NCI-H2171 treated with DMSO at 0.1 percent for 48 hours (cell line): ENCODE measurements at places on chromosomes 1 and 21.

DNA sequence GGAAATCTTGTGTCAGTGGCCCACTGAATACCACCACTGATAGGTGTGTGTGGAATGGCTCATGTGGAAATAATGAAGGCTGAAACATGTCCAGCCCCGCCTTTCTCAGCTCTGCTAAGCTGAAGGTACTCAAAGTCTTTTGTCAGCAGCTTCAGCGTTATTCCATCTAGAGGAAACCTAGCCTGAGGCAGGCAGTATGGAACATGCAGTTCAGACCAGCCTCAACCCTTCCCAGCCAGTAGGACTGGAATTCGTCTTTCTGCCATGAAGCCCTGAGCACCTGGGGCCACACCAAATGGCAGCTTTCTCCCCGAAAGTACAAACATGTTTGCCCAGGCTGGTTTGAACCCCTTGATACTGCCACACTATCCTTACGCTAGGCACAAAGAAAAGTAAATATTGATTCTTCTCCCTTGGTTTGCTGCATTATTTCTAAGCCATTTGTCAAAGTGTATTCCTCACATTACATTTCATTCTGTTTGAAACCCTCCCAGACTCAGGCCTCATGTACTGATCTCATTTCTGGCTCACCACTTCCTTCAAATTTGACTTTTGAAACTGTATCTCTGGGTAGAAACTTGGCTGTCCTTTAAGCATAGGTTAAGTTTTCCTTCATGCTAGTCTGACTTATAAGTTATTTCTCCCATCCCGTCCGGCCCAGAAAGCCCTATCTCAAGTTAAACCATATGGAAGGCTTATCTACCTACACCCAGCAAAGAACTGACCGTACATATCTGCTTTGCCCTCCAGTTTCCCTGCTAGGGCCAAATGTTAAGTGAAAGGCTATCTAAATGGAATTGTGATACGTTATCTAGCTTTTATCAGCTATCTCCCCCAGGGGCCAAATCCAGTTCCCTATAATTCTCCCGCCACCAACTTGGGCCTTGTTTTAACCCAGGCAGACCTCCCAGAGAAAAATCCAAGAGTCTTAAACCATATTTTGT, 45.7 kb upstream of the HOOK1 start:
- peak; percentile 43 for DNase-seq

GRCh38 chr1:92728697-92729096, 56.2 kb downstream of the EVI5 start:
- no peak for DNase-seq

DNA sequence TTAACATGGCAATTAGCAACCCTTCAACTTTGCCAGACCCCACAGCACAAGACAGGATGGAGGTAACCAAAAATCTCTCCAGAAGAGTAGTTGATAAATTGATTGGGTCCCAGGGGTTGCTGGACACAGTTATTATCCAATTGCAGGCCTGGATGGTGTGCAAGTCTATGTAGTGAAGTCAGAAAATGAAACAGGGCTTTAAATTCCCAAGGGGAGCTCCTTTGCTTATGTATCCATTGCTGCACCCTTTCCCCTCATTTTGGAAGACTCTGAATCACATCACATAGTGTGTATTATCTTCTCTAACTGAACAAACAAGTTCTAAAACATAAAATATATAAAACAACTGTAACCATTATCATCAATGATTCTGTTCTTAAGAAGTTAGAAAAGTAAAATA, 550.2 kb downstream of the LMO4 start:
- no peak for DNase-seq

GRCh38 chr1:117466761-117467160, 99.5 kb downstream of the MAN1A2 start:
- DNase-seq = no peak
